Stimulated activated CD4-positive, alpha-beta T cell treated with anti-CD3 and anti-CD28 coated beads, Interleukin-4, amount 100 ng/mL, for 24 hours (primary cell): ENCODE measurements at places on chromosomes 12 and 14.
A peak's percentile ranks its signal among the peaks of the same experiment; 100 is the strongest.

DNA sequence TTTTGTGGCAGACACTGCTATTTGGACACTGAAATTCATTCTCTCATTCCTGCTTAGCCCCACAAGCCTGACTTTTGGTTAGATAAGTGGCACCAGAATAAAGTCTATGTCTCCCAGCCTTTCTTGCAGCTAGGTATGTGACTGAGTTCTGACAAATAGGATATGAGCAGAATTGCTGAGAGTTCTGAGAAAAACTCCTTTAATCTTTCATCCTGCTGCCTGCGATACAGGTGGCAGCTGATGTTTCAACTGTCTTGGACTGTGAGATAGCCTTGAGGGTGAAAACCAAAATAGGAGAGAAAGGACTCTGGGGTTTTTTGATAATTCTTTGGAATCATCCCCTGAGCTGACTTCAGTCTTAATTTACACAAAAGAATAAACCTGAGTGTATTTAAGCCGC is 55.8 kb downstream of the MBIP start:
- no peak for DNase-seq

GRCh38 chr14:86501611-86502010 is 971.7 kb downstream of the FLRT2 start:
- no peak for DNase-seq

GRCh38 chr14:66746316-66747006 is 238.5 kb downstream of the GPHN start:
- no peak for DNase-seq

- no peak for DNase-seq
These were observed at the start of gene PRPH for GRCh38 chr12:49295082-49295936. PRPH (plus strand) TSS chr12:49295147; CDS start chr12:49295201, 54 bp downstream.

GRCh38 chr14:105124823-105125222 is 43.8 kb downstream of the JAG2 start:
- DNase-seq: no peak

DNA sequence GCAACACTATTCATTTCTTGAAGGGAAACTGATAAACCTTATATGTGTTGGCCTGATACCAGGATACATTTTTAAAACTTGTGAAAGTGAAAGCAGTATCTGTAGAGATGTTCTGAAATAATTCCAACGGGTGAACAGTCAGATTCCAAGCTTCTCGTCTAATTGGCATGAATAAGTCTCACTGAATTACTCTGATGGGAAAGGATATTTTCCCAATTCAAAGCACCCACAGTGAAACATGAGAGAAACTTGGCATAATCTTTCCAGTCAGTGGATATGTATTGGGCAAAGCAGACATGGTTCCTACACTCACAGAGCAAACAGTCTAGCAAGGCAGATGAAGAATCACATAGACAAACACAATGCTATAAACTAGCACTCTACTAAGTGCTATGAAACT is 413.1 kb downstream of the MED13L start:
- DNase-seq: no peak

- no peak for DNase-seq
These were observed 99.7 kb upstream of the PLEKHG7 start for GRCh38 chr12:92602930-92603623.

DNA sequence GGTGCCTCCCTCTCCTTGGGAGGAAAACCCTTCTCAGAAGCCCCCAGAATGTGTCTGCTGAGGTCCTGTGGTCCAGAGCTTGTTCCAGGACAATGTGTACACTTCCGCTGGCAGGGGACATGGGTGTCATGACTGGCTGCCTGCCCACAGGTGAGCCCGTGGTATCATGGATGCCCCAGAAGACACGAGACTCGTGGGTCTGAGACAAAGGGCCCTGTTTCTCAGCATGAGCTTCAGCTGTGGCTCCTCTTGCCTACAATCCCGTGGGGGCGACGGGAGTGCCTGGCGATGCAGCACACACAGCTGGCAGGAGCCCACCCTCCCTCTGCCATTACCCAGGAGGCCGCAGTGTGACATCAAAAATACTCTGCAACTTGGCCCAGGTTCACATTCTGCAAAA is 7.0 kb downstream of the TMEM121 start:
- no peak for DNase-seq

DNA sequence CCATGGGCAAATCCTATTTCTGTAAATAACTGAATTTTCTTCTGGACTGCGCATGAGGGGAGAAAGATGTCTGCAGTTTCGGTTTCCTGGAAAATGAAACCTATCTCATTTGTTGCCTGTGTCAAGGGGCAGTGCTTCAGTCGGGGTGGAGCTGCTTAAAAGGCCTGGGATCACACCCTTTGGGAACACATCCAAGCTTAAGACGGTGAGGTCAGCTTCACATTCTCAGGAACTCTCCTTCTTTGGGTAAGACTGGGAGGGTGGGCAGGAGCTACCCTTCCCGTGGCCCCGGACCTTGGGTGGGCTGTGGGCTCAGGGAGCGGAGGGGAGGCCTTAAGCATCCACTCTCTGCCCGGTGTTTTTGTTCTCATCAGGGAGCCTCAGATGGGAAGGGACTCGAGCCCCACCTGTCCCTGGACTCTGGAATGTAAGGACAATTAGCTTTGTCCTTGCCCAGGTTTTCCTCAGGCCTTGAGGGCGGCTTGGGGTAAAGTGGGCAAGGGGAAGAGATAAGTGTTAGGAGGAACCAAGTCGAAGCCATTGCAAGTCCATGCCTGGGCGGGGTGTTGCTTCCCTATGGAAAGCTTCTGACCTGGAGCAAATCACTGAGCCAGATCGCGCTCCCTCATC is at the start of gene IFI27:
Gene IFI27 (plus strand): TSS at position 185 of the 630 bp plus-strand sequence.
- DNase-seq: no peak

DNA sequence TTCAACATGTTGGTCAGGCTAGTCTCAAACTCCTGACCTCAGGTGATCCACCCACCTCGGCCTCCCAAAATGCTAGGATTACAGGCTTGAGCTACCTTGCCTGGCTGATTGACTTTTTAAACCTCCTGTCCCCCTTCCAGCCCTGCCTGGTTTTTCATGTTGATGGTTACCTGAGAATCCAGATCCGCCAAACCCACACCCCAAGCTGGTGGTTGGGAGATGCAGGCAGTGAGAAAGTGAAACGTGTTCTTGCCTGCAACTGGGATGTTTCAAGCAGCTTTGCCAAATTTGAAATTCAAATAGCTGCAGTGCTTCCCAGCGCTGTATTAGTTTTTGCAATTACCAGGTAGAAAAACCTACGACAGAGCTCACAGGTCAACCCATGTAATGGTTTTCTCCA is 238.3 kb upstream of the PWP1 start:
- DNase-seq: no peak

GRCh38 chr12:108649669-108650068 is 16.0 kb upstream of the SELPLG start:
- no peak for DNase-seq

GRCh38 chr12:81450920-81451739 is 308.0 kb downstream of the PPFIA2 start:
- DNase-seq: no peak

DNA sequence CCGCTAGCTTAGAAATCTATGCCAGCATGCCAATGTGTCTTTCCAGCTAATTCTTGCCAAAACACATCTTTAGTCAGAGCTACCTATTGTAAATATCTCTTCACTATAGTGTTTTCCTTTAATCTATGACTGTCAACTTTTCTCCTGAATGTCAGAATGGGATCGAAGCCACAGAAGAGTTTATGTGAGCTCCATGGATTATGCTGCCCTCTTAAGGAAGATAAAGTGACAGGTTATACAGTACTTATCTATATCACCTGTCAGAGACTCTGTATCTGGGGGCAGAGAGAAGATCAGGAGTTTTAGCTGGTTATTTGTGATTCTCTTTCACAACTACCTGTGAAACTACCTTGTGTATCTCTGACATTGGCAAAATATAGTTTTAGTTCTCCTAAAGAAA is 204.3 kb upstream of the SEL1L start:
- DNase-seq: no peak

DNA sequence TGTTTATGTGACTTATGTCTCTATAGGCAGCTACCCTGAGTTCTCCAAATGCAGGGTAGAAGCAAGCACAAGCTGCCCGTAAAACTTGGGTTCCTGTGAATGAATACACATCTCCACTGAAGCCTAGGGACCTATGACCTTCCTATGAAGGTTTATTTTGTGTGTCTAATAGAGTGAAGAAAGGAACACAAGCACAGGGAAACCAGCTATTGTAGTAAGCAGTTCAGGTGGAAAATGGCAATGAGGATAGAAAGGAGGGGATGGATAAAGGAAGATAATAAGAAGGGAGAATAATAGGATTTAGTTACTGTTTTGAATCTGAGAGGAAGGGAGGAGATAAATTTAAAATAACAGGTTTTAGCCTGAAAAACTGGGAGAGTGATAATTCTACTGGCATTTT is 2.4 kb downstream of the PFKM start:
- no peak for DNase-seq

GRCh38 chr14:103045371-103045869 is 11.9 kb downstream of the CDC42BPB start:
- no peak for DNase-seq

GRCh38 chr12:65640489-65640901 is 183.8 kb upstream of the HMGA2 start:
- no peak for DNase-seq

- no peak for DNase-seq
These were observed 253.2 kb downstream of the CACNA1C start for GRCh38 chr12:2306012-2306411.

GRCh38 chr14:52877628-52878027 is 73.2 kb downstream of the FERMT2 start:
- DNase-seq: no peak

DNA sequence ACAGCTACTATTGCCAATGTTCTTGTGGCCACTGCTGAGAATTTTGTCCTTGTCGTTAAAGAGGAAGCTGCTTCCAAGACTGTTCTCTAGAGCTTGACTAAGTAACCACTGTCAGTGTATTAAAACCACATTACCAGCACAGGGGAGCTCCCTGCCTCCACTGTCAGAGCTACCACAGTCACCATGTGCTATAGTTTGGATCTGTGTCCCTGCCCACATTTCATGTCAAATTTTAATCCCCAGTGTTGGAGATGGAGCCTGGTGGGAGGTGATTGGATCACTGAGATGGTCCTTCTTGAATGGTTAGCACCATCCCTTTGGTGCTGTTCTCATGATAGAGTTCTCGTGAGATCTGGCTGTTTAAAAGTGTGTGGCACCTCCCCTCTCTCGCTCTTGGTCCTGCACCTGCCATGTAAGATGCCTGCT is 23.2 kb upstream of the RAP1B start:
- DNase-seq: peak; percentile 39

DNA sequence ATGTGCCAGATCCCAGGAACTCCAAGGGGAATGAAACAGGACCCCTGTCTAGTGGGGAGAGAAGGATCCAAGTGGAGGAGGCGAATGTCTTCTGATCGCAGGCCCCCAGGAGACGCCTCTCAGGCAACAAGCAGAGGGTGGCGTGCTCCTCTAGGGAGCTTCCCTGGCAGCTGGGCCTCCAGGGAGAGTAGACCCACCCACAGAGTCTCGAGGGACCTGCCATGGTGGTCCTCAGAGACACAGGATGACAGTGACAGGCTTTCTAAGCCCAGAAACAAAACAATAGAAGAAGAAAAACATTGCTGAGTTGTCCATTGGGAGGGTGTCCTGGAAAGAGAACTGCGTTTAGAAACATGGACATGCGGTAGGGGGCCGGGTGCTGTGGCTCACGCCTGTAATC is 140.6 kb upstream of the MAP1LC3B2 start:
- no peak for DNase-seq

DNA sequence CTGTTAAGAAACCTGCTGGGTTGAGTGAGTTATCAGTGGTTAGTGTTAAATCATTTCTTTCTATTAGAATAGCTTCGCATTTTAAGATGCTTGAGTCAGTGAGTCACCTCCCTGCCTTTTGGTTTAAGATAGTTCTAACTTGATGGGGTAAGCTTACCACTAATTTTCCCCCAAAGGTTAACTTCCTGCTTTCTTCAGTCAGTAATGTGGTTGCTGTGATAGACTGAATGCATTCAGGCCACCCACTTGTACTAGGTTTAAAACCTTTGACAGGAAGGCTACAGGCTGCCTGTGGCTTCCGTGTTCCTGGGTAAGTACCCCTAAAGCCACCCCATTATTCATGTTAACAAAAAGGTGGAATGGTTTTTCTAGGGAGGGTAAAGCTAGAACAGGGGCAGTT is 25.3 kb downstream of the CLEC2A start:
- DNase-seq: peak; percentile 24

- no peak for DNase-seq
These were observed 36.8 kb downstream of the CDC42BPB start for GRCh38 chr14:103020271-103021170.

GRCh38 chr12:646442-647384 is 16.5 kb downstream of the NINJ2 start:
- no peak for DNase-seq

DNA sequence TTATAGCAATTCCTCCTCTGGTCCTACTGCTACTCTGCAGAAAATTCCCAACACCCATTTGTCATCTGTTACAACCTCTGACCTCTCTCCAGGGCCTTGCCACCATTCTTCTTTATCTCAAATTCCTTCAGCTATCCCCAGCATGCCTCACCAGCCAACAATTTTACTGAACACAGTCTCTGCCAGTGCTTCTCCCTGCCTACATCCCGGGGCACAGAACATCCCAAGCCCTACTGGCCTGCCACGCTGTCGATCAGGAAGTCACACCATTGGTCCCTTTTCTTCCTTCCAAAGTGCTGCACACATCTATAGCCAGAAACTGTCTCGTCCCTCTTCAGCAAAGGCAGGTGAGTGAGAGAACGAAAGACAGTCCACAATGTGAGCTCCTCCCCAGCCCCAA is 122.1 kb downstream of the TTLL5 start:
- no peak for DNase-seq

GRCh38 chr12:3771853-3772252 is 18.9 kb upstream of the CRACR2A start:
- DNase-seq: no peak

DNA sequence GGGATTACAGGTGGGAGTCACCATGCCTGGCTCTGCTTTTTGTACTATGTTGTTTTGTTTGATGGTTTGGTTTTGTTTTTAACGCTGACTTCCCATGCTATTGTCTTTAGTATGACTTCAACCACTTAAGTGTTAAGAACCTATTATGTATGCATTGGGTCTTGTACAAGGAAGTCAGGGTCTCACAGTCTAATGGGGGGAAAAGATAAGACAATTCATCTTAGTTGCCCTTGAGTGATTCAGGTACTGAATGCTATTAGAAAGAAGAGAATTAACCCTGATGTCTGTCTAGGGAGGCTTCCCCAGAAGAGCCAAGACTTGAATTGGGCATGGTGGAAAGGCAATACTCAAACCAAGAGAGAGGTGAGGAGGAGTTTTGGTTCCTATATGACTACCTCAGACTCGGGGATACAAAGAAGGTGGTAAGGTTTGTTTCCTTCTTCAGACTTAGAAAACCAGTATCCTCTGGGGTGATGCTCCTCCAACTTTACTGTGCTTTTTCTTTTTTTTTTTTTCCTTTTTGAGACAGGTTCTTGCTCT is 64.6 kb downstream of the SUSD6 start:
- peak; percentile 62 for DNase-seq

DNA sequence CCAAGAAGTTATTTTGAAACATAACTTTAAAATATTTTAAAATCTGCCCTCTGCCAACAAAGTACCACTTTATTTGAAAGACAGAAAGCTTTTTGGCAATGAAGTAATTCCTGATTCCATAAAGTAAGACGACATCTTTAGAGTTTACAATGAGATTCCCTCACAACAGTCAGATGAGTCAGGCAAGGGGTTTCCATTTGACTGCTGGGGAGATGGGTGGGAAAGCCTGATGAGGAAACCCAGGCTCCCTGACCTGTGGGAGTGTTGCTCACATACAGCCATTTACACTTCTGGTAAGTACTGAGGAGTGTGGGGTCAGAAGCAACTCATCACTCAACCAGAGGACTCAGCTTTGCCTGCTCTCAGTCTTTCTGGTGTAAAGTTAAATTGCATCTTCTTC is 10.2 kb downstream of the KITLG start:
- DNase-seq: no peak

- no peak for DNase-seq
These were observed 30.2 kb downstream of the KIF26A start for GRCh38 chr14:104168603-104169002.
